Activated gamma-delta T cell (primary cell): ENCODE measurements at places on chromosomes 4 and X.

DNA sequence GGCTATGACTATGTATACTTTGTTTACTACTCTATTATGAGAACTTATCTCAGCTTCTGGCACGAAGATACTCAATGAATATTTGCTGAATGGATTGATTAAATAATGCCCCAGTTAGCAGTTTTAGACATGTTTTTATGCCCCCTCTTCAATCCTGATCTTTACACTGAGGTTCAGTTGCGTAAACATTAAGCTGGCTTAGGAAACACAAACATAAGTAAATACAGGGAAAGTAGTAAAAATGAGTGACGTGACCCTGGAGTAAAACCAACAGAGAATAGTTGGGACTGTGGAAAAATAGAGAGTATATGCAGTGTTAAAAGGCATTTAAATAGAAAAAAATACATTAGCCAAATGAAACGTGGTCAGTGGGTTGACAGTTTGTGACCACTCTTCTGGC is 387.0 kb upstream of the ACTRT1 start:
- DNase-seq, result no peak

GRCh38 chr4:384311-385010 is 46.8 kb downstream of the ZNF141 start:
- DNase-seq, result no peak

- DNase-seq, result no peak
These were observed 21.4 kb downstream of the PLAC1 start for GRCh38 chrX:134636851-134637250.

GRCh38 chr4:174214101-174214878 is 69.2 kb downstream of the FBXO8 start:
- DNase-seq, result peak; percentile 6

DNA sequence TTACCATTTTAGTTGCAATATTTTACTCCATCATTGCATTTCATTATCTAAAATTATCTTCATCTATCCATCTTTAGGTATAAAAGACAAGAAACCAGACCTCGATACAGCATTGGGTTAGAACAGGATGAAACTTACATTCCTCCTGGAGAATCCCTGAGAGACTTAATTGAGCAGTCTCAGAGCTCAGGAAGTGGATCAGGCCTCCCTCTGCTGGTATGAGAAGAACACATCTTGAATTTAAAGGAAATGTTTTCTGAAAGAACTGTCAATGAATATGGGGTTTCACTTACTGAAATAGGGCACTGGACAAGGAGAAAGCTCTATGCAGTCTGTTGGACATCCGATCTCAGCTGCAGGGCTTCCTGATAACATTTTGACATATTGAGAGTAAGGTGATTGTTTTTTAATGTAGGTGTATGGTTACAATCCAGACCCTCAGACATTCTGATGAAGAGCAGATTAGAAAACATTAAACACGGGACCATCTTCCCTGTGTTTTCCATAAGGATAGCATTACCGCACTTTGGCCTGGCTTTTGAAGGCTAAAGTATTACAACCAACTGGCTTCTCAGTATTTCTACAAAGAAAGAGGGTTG is 367.2 kb downstream of the BMPR1B start:
- no peak for DNase-seq

GRCh38 chr4:161728929-161729328 is 434.9 kb downstream of the FSTL5 start:
- no peak for DNase-seq

DNA sequence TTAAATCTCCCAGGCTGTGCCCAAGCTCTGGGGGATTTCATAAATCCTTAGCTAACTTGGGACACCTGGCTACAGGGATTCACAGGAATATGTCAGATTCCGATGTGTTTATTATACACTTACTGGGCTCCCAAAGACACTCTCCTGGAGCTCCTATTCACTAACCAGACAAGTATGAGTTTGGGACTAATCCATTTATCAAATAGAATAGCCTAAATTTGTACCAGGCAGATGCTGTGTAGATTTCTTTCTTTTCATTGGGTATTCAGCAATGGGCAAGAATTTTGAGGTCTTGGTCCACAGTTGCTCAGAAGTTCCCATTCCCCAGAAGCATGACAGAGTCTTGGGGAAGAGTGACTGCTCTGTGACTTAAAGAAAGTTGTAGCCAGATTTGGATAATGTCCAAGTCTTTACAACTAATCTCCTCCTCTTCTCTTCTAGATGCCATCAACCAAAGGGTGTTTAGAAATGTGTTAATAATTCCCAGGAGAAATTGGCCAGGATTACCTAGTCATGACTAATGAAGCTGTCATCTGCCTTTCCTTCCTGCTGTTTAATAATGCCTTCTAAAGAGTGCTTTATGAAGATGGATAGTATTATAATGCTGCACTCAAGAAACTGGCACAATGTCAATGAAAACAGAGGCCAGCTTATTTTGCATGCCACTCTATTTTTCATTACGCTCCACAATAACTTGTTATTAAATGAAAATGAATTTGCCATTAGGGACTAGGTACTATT is 120.9 kb downstream of the CHIC2 start:
- DNase-seq, result no peak

GRCh38 chr4:74632634-74633033 is 161.7 kb downstream of the BTC start:
- DNase-seq, result no peak

DNA sequence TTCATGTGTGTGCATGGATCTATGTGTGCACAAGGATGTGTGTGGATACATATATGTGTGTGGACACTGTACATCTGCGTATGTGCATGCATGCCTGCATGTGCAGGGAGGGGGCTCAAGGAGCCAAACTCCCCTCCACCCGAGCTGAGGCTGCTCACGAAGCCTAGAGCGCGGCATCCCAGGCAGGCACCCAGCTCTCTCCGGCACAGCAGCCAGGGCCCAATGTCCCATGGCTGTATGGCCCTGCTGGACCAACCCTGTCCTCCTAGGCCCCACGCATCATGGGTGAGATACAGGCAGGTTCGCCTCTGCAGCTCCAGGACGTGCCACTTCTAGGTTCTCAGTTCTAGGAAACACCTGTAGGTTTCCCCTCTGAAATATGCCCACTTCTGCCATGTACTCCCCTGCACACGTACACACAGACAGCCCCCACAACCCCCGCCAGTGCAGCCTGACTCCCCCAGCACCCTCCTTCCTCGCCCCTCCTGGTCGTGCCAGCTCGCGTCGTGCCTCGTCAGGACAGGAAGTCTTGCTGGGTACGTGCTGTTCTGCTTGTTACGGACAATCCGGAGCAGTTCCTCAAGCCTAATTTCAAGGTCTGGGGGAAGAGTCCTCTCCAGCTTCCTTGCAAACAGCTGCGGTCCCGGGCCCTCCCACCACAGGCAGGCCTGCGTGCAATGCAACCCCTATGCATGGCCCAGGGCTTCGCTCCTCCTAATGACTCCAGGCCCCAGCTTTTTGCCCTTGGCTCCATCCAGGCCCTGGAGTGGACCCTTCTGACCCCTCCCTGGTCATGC is 3.2 kb upstream of the ADRA2C start:
- DNase-seq, result no peak

- no peak for DNase-seq
These were observed 18.5 kb upstream of the DRD5 start for GRCh38 chr4:9762823-9763475.

GRCh38 chr4:40301603-40302002 is 33.5 kb upstream of the CHRNA9 start:
- no peak for DNase-seq

- DNase-seq, result no peak
These were observed 352.3 kb downstream of the GRXCR1 start for GRCh38 chr4:43244688-43245382.

DNA sequence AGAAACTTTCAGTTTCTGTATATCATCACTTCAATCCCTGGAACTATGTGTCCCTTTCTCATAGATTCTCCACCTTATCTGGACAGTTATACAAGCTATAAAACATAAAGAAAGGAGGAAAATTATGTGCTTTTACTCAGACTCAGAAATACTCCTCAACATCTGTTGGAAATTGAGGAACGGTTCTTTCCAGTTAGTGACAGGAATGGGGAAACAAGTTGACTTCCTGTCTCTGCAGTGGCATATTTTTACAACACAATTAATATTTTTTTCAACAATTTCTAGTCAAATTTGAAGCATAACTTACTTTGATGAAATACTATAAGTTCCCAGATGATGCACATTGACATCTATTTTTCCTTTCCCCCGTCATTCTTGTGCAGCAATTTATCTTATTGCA is 27.9 kb downstream of the ABHD18 start:
- DNase-seq, result no peak

GRCh38 chr4:172061204-172061603 is 248.0 kb downstream of the GALNTL6 start:
- DNase-seq, result no peak

DNA sequence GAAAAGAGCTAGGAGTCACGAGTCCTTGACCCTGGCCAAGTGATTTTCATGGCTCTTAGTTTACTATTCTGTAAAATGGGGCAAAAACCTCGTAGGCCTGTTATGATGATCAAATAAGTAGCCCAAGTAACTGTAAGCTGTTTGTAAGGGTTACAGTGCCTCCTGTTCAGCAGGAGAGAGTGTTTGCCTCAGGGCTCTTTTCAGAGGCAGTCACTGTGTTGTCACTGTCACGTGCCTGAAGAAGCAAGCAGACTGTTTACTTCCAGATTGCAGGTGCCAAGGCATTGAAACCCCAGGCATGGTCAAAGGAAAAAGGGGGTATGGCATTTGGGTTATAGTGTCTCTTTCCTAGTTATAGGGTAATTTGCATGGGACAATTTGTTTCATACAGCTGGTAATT is 4.5 kb downstream of the RAB39B start:
- no peak for DNase-seq
